ENCODE measurements at places on chromosomes 5 and 9.
A peak's percentile ranks its signal among the peaks of the same experiment; 100 is the strongest.

- no peak for DNase-seq
Measured at GRCh38 chr9:124214116-124214515, 43.6 kb upstream of the NEK6 start.

- DNase-seq = no peak
Measured at GRCh38 chr9:112411626-112412027, 31.7 kb downstream of the HSDL2 start.

DNA sequence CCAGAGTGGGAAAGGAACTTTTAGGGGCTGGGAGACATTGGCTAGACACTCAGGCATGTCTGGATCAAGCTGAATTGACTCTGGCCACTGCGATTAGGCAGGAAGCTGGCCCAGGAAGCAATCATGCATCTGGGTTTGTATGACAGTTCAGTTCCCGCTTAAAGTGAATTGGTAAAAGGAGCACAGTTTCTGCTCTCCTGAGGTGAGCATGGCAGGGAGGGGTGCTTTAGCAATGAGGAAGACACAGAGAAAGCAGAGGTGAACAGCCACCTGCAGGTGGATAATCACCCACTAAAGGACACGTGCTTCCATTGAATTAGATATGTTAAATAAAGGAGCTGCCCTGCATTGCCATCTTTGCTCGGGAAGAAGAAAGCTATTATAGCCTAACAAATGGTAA is 248.1 kb upstream of the MAP3K1 start:
- DNase-seq = no peak

- peak; percentile 56 for DNase-seq
Measured at GRCh38 chr5:126508962-126509279, 85.7 kb downstream of the GRAMD2B start.

- no peak for DNase-seq
Measured at GRCh38 chr9:38029915-38030638, 39.0 kb downstream of the SHB start.

DNA sequence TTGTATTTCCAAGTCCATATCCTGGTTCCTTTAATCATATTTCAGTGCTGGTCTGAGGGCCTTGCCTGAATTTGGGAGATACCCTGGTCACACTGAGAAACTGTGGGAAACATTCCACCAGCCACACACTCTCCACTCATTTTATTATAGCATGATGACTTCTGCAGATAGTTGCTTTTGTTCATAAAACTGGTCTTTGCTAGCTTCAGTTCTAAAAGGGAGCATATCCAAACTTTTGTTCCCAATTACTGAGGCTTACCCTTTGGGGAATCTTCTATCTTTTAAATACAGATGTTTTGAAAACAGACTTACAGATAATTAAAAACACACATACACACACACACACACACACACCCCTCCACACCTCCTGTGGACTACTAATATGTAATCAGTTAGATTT is 21.0 kb downstream of the DMGDH start:
- no peak for DNase-seq

GRCh38 chr9:101458963-101459631 is 23.5 kb upstream of the ALDOB start:
- DNase-seq = peak; percentile 87

- no peak for DNase-seq
Measured at GRCh38 chr5:160660132-160660531, 191.9 kb downstream of the ATP10B start.
